ENCODE measurements at places on chromosomes 4 and X. TPM values are rescaled to one million over a fixed set of nuclear protein-coding genes. Genes with fewer than 3 reads are reported as not detected.

The HSD17B13 gene
- 1.7 TPM for total RNA-seq

The PNMA6F gene
- total RNA-seq, result not detected

DNA sequence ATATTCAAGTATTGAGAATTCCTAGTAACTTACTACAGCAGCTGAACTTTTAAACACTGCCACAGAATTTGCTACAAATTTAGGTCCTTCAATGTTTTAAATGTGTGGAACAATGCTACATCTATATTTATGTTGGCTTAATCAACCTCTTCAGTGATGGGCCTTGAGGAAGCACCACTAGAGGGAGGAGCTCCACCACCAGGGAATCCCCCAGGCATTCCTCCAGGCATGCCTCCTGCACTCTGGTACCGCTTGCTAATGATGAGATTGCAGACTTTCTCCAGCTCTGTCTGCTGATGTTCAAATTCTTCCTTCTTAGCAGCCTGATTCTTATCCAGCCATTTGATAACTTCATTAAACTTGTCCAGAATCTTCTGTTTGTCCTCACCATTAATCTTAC is 190.8 kb downstream of the HTR2C start:
- DNase-seq, result no peak

DNA sequence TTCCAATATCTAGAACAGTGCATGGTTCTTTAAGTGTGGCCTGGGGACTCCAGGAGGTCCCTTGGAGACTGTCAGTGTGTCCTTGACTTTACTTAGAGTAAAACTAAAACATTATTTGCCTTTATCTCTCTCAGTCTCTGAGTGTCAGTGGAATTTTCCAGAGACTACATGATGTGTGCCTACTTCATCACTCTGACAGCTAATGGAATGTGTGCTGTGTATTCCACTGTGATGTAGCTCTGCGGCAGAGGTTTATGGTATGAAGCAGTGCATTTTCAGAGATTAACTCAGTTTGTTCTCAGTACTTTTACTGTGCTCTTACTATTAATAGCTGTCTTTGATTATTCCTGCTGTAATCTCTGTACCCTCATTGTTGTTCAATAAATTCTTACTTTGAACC is 85.6 kb downstream of the MANBA start:
- no peak for DNase-seq

DNA sequence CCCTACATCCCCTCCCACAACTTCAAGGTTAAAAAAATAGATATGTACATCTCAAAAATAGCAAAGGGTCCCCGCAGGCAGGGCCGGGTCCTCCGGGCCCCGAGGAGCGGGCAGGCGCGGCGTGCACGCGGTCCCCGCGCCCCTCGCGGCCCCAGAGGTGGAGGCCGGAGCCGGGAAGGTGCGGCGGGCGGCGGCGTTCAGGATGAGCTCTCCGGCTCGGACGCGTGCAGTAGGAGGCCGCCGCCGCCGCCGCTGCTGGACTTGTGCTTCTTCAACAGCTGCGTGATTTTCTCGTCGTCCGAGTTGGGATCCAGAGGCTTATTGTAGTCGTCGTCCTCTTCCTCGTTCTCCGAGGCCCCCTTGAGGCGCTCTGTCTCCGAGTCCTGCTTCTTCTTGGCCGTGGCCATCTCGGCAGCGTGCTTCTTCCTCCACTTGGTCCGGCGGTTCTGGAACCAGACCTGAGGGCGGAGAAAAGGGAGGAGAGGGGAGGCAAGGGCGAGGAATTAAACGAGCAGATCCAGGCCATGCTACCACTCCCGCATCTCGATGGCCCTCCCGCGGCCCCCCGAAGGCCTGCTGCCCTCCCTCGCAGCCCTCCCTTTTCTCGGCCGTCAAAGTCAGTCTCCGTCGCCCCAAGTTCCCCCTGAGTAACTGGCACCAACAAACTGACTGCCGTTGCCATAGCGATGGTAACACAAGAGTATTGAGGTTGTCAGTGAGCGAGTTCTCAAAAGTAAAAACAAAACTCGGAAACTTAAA is 5.8 kb downstream of the NKX6-1 start:
- peak; percentile 33 for DNase-seq

DNA sequence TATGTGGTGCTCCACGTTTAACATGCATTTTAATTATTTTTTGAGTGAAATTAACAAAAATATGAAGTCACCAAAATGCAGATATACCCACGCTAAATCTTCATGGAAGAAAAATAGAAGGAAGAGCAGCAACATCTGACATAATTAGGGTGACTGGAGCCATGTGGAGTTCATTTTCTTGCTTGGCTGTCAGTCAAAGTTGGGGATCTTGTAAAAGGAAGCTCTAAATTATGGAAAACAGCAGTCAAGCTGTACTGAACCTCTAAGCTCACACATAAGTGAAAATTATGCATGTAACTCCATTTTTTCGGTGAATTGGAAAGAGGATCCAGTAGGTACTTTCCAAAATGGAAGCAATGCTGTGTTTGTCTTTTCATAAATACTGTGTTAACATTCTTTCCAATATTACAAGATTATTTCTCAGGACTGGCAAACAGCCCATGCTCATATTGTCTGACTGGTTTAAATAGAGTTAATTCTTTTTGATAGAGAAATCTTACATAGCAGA is 9.7 kb upstream of the PDGFC start:
- DNase-seq, result no peak

DNA sequence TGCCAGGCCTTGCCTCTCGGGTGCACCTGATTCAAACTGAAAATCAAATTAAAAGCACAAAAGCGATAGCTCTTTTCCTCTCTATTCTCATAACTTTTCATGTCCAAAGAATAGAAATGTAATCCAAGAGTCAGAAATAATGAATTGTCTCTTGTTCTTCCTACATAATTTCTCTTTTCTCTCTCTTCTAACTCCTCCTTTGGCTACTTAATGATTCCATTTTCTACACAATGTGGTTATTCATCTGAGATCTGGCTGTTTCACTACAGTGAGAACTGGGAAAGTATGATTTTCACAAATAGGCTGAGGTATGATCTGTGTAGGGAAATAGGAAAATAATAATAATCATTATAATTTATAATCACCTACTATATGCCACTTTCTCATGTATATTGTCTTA is 703.5 kb downstream of the PDHA2 start:
- DNase-seq, result no peak

DNA sequence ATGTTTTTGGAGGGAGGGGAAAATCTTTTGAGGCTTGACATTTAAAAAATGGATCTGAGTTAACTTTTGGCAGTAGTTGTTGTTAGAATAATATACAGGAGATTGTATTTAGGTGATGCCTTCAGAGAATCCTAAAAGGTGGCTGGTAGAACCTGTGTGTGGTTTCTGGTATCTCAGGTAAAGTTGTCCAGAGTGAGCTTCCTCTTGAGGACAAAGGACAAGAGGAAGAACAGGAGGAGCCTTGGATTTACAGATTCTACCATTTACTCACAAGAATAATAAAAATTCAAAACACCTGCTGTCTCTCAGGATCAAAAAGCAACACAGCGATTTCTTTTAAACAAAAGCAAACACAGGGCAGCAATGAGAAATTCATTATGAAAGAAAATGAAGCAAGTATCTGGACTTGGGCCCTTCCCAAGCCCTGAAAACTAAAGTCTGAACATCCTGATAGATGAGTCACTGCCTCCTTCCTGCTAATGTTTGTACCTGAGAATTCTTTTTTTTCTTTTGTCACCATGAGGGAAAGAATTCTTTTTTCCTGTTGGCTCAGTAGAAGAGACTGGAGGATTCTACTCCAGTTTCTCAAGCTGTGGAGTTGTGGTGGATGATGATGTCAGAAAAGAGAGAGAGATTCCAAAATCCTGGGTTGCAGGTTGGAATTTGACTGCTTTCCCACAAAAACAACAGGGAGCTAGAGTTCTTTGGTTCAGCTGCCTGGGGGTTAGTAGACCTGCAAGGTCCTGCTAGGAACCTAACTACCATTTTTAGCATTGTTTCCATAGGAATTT is 31.5 kb upstream of the RAPGEF2 start:
- no peak for DNase-seq

GRCh38 chrX:113743069-113743468 is 840.8 kb upstream of the HTR2C start:
- DNase-seq, result no peak

- no peak for DNase-seq
Measured at GRCh38 chrX:115978068-115978467, 192.5 kb upstream of the AGTR2 start.

DNA sequence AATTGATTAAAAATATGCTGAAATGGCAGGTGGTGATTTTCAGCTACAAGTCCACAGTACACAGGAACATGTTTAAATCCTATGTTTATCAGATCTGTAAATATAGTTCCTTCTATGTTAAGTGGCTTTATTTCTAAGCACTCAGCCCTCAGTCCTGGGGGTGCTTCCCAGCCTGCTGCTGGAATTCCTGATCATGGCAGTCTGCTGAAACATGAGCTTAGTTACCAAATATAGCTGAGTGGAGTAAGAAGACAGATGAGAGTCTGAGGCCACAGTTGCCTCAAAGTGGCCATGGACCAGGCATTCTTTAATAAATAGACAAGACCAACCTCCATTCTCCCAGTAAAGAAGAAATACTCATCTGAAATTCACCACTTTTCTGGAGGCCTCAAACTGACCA is 17.1 kb upstream of the DDX60 start:
- no peak for DNase-seq

DNA sequence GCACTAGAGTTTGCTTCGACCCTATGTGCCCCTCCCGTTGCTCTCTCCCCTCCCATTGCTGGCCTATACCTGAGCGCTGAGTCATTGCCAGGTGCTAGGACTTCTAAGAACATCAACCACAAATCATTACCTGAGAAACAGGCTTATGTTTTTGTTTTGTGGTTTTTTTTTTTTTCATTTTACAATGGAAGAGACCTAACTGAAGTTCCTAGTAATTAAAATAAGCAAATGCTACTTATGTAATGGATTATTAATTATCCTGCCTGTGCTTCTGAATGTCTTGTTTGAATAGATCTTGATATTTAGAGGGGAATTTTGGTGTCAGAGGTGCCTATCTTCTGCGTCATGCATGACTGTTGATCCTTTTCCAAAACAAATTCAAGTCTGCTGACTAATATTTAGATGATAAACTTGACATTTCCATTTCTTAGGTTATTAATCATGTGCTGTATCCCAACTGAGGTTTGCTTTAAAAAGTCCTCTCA is 275.4 kb upstream of the CPEB2 start:
- no peak for DNase-seq

DNA sequence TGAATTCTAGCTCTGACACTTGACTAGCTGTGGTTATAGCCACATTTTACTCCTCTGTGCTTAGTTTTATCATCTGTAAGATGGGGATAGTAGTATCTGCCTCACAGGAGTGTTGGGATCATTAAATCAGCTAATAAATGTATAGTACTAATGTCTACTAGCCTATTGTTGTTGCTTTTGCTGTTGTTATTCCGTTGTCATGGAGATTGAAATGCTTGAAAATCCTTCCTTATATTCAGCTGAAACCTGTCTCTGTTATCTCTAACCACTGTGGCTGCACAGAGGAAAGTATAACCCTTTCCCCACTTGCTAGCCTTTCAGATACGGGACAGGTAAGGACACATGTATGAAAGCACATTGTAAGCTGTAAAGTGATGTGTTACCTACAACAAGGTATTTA is 33.9 kb downstream of the CLCN5 start:
- no peak for DNase-seq

DNA sequence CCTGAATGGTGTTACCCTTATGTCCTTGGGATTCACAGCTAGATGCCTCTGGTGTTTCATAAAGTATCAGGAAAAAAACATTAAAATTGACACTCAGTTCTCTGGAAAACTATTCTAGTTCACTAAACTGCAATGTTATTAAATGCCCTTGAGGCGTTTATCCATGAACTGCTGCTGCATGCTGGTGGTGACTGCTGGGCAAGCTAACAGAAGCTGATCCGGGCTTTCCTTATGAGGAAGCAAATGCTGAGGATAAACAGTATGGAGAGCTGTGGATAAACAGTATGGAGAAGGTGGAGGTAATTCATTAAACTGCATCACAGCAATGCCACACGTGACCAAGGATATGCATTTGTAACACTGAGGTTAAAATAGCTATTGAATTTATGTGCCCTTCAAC is 227.0 kb downstream of the NR3C2 start:
- peak; percentile 41 for DNase-seq

GRCh38 chr4:8478801-8479744 is 38.5 kb downstream of the TRMT44 start:
- no peak for DNase-seq

DNA sequence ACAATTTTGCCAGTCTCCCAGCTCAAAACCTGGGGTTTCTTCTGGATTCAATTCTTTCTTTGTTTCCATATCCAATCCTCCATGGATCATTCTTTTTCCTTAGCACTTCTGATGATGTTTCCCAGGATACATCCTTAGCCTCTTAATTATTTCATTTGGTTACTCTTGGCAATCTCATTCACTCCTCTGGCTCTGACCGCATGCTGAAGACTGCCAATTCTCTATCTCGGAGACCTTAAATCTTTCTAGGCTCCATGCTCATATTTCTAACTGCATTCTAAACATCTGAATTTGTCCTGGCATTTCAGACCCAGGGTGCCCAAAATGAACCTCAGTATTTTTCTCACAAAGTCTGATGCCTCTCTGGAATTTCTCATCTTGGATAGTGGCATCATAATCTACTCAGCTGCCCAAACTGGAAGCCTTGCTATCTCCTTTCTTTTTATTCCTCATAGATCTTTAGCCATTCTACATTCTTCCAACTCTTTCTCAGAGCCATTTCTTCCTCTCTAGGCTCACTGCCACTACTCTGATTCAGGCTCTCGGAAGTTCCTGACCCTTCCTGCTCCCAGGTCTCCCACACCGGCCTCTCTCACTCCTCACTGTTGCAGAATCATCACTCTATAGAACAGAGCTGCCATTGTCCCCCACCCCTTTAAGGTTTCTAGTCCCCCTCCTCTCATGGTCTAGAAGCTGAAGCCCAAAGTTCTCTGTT is 290.2 kb downstream of the CAMK2D start:
- no peak for DNase-seq

GRCh38 chr4:18840481-18840880 is 818.9 kb upstream of the LCORL start:
- no peak for DNase-seq

- DNase-seq, result no peak
Measured at GRCh38 chrX:102833136-102833535, 103.9 kb upstream of the RAB40AL start.

DNA sequence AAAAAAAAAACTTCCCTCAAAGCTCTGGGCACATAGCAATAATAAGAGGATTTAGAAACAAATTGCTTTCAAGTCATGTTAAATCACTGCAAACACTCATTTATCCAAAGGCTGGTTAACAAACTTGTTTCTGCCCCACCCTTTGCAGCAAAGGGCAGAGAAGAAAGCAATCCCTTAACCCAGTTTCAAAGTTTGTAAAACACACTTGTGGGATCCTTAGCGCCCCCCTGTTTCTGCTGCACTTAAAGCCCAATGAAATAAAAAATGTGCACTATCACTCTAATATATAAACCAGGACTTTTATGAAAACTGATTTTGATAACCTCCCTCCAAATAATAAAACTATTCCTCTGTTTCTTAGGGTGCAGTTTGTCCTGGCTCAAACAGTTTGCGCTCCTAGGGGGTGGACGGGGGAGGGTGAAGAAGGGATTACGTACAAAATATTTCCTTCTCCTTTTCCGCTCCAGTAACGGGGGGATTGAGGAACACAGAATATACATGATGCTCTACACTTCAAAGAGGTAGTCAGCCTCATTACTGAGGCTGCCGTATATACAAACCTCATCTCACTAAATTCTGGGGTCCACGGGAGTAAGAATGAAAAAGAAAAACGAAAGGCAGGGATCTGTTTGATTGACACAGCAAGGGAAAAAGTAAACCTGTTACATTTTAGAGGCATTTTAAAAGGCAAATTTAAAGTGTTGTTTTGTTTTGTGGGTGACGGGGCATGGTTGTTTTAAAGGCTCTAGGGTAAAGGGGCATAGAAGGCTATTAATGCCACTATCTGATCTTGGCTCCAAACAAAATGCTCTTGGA is 3.1 kb upstream of the PCDH10 start:
- DNase-seq, result no peak
